Suppressor macrophage treated with lipopolysaccharide for 4 hours (primary cell): ENCODE measurements at places on chromosomes 7 and 10.
A peak's percentile ranks its signal among the peaks of the same experiment; 100 is the strongest.

GRCh38 chr7:8151161-8151725 is 110.7 kb downstream of the ICA1 start:
- DNase-seq: no peak

DNA sequence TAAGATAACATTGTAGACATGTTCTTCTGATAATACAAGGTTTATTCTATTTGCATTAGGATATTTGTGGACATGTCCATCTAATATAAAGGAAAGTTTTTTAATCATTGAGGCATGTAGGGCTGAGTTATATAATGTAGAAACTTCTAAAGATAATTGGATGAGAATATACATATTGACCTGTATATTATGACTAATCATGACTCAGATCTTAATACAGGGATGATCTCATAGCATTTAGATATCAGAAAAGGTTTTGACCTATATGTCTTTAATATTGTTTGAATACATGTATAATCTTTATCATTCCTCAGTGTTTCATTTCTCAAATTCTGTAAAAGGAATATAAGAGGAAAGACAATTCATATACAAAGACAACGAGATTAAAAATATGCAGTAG is 39.2 kb downstream of the CD36 start:
- no peak for DNase-seq

GRCh38 chr10:54484186-54484585 is 316.8 kb downstream of the PCDH15 start:
- no peak for DNase-seq

- DNase-seq: peak; percentile 32
Observed at GRCh38 chr10:92567952-92568600, 5.8 kb downstream of the IDE start.

DNA sequence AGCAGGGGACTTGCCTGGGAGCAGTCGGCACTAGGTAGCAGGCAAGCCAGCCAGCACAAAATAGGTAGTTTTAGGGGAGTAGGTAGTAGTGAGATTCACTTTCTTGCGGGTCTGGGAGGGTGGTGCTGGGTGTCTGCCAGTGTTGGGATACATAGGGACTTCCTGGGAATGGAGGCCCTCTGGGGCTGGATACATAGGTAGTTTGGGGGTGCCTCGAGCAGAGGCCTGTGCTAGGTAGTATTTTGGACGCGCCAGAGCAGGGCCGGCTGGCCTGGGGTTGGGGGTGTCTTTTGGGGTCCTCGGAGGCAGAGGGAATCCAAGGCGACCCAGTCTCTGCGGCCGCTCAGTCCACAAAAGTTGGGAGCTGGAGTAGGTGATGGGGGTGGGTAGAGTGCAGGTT is 2.0 kb upstream of the HOXA3 start:
- DNase-seq: no peak

- no peak for DNase-seq
Observed at GRCh38 chr7:151423936-151424335, 14.1 kb upstream of the WDR86 start.

DNA sequence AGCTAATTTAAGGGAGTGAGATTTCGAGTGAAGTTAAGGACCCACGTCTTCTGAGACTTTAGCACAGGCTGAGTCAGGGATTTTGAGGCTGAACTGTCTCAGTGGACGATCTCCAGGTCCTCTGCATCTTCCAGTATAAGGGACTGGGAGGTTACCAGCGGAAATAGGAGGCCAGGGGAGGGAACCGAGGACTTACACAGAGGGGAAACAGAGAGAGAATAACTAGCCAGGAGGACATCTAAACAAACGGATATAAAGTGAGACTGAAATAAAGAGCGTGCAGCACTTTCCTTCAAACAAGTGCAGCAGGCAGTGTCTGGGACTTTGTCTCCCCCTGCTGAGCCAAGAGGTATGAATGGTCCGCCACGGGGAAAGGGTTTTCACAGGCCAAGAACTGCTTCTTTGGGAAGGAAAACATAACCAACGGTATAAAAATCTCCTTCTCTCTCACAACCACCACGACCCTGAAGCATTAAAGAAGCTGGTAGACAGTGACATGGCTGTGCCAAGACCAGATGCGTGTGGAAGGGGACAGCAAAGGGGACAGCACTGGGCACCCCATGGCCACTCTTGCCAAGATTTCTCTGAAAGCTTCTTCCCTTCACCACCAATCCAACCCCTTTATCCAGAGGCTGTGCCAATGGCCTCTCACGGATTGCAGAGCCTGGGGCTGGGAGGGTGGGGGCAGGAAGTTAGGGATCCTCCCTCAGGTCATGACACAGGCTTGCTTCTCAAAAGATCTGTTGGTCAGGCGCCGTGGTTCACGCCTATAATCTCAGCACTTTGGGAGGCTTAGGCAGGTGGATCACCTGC is 72.0 kb downstream of the SLC37A3 start:
- peak; percentile 83 for DNase-seq

DNA sequence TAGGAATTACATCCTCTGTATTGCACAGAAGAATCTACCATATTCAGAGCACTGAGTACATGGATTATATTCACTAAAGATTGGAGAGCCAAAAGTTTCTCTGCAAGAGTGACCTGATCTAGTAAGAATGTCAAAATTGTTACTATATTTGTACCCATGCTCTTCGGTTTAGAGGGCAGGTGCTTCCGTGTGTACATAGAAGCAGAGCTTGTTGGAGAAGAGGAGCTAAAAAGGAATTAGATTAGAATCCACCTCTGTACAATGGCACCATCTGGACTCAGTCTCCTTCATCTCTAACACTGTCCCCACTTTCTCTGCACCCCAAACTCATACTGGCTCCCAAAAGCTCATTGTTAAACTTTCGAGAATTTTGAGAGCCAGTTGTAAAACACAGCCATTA is 8.3 kb downstream of the CALD1 start:
- no peak for DNase-seq

- no peak for DNase-seq
Observed at GRCh38 chr7:56174346-56174874, 58.2 kb upstream of the NUPR2 start.

DNA sequence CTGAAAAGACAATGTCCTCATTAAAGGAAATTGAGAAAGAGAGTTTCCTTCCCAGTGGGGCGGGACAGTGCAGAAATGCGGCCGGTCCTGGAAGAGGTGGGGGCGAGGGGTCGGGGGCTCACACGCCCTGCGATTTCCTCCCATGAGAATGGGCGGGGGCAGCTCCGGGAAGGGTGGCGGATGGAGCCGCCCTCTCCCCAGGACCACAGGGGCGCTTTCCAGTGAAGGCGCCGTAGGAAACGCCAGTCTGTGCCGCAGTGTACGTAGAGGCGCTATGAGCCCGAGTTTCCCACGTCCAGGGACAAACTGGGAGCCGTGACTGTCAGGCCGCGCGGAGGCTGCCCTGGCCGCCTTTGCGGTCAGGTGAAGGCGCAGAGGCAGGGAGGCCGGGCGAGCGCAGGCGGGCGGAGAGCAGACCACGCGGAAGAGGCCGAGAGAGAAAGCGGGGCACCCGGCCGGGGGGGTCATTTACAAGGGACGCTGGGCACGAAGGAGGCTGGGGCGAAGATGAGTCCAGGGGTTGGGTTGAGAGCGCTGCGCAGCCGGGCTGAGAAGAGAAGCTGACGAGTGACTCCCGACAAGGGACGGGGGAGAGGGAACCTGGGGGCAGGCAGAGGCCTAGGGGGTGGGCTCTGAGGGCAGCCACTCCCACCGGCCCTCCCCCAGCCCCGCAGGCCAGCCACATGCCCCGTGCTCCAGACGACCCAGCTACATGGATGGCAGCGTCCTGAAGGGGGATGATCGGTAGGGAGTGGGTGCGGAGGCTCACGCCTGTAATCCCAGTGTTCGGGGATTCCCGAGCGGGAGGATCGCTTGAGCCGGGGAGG is 45.0 kb downstream of the ALOX5 start:
- peak; percentile 83 for DNase-seq

DNA sequence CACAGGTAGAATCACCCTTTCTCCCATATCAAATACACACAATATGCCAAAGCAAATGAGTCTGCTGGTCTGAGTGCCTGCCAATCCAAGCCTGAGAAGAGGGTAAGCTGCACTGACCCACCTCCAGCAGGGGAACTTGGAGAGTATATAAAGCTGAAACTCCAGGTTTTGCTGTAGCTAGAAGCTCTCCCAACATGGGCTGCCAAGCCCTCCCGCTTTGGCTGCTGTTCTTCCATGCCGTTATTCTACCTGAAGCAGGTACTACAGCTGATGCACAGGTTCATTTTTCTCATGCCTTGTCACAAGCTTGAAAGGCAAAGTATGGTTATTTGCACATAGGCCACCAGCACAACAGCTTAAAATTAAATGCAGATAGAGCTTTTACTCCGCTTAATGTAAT is 21.5 kb upstream of the C10orf120 start:
- DNase-seq: no peak

DNA sequence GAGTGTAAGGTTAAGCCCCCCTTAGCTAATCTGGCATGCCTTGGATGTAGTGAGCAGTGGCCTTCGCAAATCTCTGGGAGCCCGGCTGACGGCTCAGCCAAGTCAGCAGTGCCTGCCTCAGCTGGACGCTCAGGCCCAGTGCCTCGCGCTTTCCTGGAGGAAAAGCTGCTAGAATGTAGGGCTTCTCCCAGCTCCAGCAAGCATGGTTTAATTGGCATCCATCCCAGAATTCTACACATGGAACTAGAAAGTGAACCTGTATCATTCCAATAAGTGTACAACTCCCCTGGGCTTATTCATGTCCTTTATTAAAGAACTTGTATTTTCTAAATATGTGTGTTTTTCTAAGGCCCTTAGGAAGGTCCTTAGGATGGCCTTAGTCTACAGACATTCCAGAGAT is 287.8 kb upstream of the SHH start:
- no peak for DNase-seq

DNA sequence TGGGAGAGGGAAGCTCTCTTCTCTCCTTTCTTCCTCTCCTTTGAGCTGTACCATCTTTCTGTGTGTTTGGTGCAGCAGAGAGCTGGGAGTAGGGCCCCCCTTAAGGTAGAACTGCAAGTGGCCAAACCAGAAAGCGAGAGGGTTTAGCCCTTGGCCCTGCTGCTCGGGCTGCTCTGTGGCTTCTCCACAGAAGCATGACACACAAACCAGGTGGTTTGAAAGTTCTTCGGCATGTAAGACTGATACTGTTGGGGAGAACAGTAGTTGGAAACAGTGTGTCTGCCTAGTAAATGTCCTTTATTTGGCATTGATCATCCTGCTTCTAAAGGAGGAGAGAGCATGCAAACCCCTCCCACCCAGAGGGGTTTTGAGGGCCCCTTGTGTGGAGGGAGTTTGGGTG is 277.8 kb downstream of the CELF2 start:
- DNase-seq: no peak

- peak; percentile 82 for DNase-seq
Observed at GRCh38 chr7:119175911-119176627, 951.6 kb downstream of the ANKRD7 start.

- DNase-seq: no peak
Observed at GRCh38 chr10:65762311-65762710, 1163.5 kb upstream of the LRRTM3 start.

DNA sequence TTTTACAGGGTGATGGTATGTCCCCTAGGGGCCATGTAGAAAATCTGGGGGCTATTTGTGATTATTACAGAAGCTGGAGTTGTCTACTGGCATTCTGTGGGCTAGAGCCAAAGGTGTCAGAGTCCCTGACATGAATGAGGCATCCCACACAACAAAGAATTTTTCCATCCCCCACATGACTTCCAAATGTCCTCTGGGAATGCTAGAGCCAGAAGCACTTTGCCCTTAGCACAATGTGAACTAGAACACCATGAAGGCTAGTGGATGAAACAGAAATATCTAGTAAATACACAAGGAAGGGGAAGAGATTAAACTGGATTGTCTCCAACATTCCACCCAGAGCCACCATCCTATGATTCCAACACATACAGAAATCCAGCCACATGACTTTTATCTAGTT is 46.9 kb downstream of the FAM13C start:
- no peak for DNase-seq

GRCh38 chr10:62185919-62186692 is 82.5 kb downstream of the RTKN2 start:
- DNase-seq: no peak

DNA sequence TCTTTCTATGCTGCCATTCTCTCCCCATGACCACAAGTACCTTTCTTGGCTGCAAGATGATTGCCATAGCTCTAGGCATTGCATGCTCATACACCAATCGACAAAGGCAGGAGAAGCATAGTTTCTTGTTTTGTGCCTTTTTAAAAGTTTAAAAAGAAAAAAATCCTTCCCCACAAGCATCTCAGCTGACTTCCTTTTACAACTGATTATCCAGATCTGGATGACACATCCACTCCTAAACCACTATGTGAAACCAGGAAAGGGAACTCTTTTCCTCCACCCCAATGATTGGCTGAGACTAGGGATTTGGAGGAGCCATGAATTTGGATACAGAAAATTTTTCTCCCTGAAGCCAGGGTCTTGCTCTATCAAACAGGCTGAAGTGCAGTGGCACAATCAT is 14.5 kb upstream of the LRRC4 start:
- DNase-seq: peak; percentile 52

- no peak for DNase-seq
Observed at GRCh38 chr10:110794808-110795207, 76.9 kb upstream of the PDCD4 start.

DNA sequence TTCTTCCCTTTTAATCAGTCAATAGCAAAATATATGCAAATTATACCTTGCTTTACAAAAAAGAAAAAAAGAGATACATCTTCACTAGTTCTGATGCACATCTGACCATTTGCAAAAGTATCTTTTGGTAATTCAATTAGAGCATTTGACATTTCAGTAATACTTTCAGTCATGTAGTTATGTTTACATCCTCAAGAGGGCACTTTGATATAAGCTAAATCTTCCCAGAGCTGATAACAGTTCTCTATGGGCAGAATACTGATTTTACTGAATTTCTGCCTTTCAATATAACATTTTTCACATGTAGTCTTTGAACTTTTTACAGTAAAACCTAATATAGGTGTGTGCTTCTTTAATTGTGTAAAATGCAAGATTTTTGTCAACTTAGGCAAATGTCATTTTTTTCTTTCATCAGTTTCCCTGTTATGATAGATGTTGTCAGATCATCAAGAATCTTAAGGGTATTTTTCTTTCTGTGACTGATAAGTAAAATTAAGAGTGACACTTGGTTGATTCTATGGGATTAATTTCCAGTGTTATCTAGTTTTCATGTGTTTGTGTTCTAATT is 703.5 kb upstream of the SEMA3D start:
- DNase-seq: peak; percentile 21

DNA sequence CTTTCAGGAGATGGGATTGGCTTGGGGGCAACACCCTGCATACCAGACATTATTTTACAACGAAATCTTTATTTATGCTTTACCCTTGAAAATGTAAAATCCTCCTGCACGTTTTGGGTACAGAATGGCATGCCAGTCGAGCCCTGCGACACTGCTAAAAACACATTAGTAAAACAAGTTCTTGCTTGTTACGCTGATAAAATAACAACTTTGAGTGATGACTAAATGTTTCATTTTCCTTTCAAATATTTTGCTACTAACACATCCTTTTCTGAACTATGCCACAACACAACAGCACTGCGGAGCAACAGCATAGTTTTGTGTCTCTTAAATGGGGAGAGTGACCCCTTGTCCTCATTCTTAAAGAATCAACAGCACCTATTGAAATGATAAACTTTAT is 76.0 kb upstream of the SEMA3D start:
- DNase-seq: no peak
